Hepatocyte (in vitro differentiated cells): ENCODE measurements at places on chromosomes 7 and 10. TPM values are rescaled to one million over a fixed set of nuclear protein-coding genes. Genes with fewer than 3 reads are reported as not detected.

ADRA2A gene
- total RNA-seq = 1.6 and 1.9 TPM in 2 replicates

CLDN4 gene
- total RNA-seq = 532 and 570 TPM in 2 replicates

TDRD1 gene
- total RNA-seq = not detected in 2 replicates

TAS2R40 gene
- not detected in 2 replicates for total RNA-seq

ADARB2 gene
- 0.13 and 1.4 TPM in 2 replicates for total RNA-seq

STOX1 gene
- total RNA-seq = 5.5 and 6.4 TPM in 2 replicates

DPYSL4 gene
- total RNA-seq = 2.8 and 4.1 TPM in 2 replicates

ANXA8 gene
- 60.4 and 87.6 TPM in 2 replicates for total RNA-seq

GRCh38 chr10:94403380-94404213 lies 1.3 kb downstream of the TBC1D12 start:
- H3K27ac ChIP-seq = peak overlapping the region; percentile 91
- peaks cover 5% of the 10 kb centered on the region for H3K4me1 ChIP-seq
- H3K36me3 ChIP-seq = no peaks in the 10 kb centered on the region
- no peaks in the 10 kb centered on the region for H3K27me3 ChIP-seq
- H3K4me3 ChIP-seq = peak overlapping the region; percentile 79

GRCh38 chr7:101422356-101423195 lies 59.9 kb downstream of the COL26A1 start:
- DNase-seq = no peak
- no peak overlapping the region for H3K27ac ChIP-seq
- no peaks in the 10 kb centered on the region for H3K4me1 ChIP-seq
- H3K36me3 ChIP-seq = no peaks in the 10 kb centered on the region
- no peaks in the 10 kb centered on the region for H3K27me3 ChIP-seq

GRCh38 chr10:33861016-33861704 lies 526.7 kb upstream of the NRP1 start:
- DNase-seq = no peak
- H3K36me3 ChIP-seq = no peaks in the 10 kb centered on the region
- no peak overlapping the region for H3K4me3 ChIP-seq
- no peak overlapping the region for H3K27ac ChIP-seq
- no peaks in the 10 kb centered on the region for H3K27me3 ChIP-seq

DNA sequence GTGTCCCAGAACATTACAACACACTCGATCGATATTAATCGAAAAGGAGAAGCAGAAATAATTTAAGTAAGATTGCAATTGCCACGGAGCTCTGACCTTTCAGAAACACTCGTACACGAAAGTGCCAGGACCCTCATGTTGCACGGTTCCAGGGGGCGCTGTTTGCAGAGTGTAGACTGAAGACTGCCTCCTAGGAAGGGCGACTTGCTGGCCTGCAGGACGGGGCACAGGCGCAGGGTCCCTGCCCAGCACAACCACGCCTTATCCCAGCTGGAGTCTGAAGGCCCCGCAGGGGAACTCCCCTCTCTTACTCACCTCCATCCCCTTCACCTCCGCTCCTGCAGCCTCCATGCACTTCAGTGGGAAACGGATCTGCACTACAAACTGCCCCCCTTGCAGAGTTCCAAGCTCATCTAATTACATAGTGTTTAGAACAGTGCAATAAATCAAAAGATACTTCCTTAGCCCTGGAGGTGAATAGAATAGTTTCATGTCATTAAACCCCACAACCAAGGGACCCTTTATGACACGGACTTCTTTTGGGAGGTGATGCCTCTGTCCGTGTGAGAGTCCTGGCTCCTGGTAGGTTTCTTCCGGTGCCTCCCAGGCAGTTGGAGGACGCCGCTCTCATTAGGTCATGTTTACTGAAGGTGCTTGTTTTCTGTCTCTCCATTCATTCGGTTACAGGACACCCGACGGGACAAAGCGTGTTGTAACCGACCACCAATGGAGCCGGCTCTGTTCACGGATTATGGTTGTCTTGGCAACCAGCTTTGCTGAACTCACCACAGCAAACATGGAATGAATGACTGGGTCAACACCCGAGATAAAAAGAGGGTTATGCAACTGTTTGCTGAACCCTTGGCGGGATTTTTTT lies 262.2 kb downstream of the BAMBI start:
- H3K27me3 ChIP-seq = no peaks in the 10 kb centered on the region
- peaks cover 24% of the 10 kb centered on the region for H3K4me1 ChIP-seq
- H3K36me3 ChIP-seq = no peaks in the 10 kb centered on the region
- H3K4me3 ChIP-seq = no peak overlapping the region
- DNase-seq = peak; percentile 93

DNA sequence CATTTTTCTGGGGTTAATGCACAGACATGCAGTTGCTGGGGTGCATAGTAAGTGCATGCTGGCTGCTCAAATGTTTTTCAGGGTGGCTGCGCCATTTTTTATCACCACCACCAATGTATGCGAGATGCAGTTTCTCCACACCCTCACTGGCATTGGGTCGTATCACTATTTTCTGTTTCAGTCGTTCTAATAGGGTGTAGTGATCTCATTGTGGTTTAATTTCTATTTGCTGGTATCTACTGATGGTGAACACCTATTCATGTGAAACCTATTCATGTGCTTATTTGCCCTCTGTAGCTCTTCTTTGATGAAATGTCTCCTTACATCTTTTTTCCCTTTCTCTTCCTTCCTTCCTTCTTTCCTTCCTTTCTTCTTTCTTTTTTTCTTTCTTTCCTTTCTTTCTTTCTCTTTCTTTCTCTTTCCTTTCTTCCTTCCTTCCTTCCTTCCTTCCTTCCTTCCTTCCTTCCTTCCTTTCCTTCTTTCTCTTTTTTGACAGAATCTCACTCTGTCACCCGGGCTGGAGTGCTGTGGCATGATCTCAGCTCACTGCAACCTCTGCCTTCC lies 84.3 kb downstream of the ELFN1 start:
- H3K4me1 ChIP-seq = no peaks in the 10 kb centered on the region
- no peak for DNase-seq
- H3K27ac ChIP-seq = no peak overlapping the region
- no peak overlapping the region for H3K4me3 ChIP-seq
- H3K27me3 ChIP-seq = peaks cover 5% of the 10 kb centered on the region

GRCh38 chr10:57818522-57818921 lies 449.2 kb downstream of the IPMK start:
- no peaks in the 10 kb centered on the region for H3K27me3 ChIP-seq
- DNase-seq = no peak
- H3K36me3 ChIP-seq = no peaks in the 10 kb centered on the region
- peaks cover 14% of the 10 kb centered on the region for H3K4me1 ChIP-seq
- H3K27ac ChIP-seq = no peak overlapping the region

- no peak overlapping the region for H3K4me3 ChIP-seq
- H3K4me1 ChIP-seq = no peaks in the 10 kb centered on the region
- H3K36me3 ChIP-seq = no peaks in the 10 kb centered on the region
- no peaks in the 10 kb centered on the region for H3K27me3 ChIP-seq
- no peak overlapping the region for H3K27ac ChIP-seq
Measured at GRCh38 chr7:30874656-30875302, 36.9 kb upstream of the AQP1 start.

DNA sequence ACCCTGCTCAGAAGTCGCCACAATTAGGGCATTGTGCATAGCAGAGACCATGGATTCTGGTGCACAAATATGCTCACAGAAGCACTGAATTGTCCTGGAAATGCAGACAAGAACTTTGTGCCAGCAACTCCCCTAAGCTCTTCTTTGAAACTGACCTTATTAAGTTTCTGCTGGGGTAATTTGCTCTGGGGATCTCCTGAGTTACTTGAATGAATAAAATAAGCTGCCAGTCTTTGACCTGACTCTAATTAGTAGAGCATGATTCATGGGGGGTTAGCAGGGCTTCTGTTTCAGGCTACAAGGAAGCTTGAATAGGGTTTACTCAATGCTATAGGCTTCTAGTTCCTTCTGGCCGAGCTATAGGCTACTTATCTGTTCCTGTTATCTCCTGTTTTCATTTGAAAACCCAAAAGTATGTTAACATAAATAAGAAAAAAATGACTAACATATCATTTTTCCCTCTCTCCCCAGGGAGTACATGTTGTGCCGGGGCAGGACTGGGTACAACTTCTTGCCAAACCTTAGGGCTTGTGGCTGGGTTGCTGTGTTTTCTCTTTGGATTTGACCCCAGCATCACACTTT lies 169.0 kb upstream of the TMEM229A start:
- H3K4me1 ChIP-seq = no peaks in the 10 kb centered on the region
- H3K27me3 ChIP-seq = no peaks in the 10 kb centered on the region
- no peak overlapping the region for H3K27ac ChIP-seq
- H3K4me3 ChIP-seq = no peak overlapping the region
- H3K36me3 ChIP-seq = no peaks in the 10 kb centered on the region

GRCh38 chr7:24108906-24109376 lies 175.0 kb upstream of the NPY start:
- no peaks in the 10 kb centered on the region for H3K36me3 ChIP-seq
- H3K27me3 ChIP-seq = no peaks in the 10 kb centered on the region
- no peak overlapping the region for H3K4me3 ChIP-seq

GRCh38 chr10:60896033-60896432 lies 48.0 kb downstream of the RHOBTB1 start:
- peaks cover 24% of the 10 kb centered on the region for H3K4me1 ChIP-seq
- H3K4me3 ChIP-seq = no peak overlapping the region
- H3K27me3 ChIP-seq = no peaks in the 10 kb centered on the region

DNA sequence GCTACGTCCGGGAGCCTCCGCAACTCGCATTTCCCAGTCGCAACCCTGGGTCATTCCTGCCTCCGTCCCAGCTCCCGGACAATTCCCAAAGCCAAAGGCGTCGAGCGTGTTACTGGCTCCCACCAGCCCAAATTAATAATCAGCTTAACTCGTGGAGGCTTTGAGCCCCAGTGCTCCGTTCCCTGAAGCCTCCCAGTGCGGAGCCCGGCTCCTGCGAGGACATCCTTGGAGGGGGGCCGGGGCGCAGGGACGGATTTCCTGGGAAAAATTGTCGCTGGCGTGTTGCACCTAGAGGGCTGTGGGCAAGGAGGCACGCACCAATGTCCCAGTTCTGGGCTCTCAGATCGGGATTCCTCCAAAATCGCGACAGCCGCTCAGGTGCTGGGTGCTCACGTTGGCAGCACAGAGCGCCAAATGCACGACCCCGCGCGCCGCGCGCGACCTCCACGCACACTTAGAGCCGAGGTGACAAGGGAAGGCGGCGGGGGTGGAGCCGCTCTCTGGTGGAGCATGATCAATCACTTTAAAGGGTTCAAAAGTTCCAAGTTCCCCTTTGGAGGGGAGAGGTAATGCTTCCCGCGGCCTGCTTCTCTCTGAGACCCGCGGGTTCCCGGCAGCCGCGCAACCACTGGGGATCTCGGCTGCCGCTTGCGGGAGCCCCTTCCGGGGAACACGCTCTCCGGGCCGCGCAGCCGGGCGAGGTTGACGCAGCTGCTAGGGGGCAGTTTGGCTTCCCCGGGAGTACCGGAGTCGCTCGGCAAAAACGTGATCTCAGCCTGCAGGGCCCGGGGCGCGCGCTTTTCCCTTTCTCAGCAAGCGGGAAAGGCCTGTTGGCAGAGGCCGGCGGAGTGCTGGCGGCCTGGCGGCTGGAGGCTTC lies 25.5 kb downstream of the SKIDA1 start:
- no peaks in the 10 kb centered on the region for H3K36me3 ChIP-seq
- peak overlapping the region; percentile 6 for H3K27ac ChIP-seq
- peaks cover 16% of the 10 kb centered on the region for H3K4me1 ChIP-seq
- peaks cover 36% of the 10 kb centered on the region for H3K27me3 ChIP-seq

- H3K36me3 ChIP-seq = no peaks in the 10 kb centered on the region
- H3K4me3 ChIP-seq = no peak overlapping the region
- DNase-seq = peak; percentile 22
- peak overlapping the region; percentile 23 for H3K27ac ChIP-seq
Measured at GRCh38 chr10:29731760-29732159, 97.0 kb upstream of the SVIL start.

GRCh38 chr7:24923172-24923865 lies 56.7 kb downstream of the OSBPL3 start:
- no peaks in the 10 kb centered on the region for H3K4me1 ChIP-seq
- H3K36me3 ChIP-seq = no peaks in the 10 kb centered on the region
- no peaks in the 10 kb centered on the region for H3K27me3 ChIP-seq

GRCh38 chr10:35353805-35354204 lies 17.5 kb downstream of the CCNY start:
- H3K4me1 ChIP-seq = peaks cover 40% of the 10 kb centered on the region
- no peak overlapping the region for H3K4me3 ChIP-seq
- no peak for DNase-seq
- H3K36me3 ChIP-seq = no peaks in the 10 kb centered on the region

DNA sequence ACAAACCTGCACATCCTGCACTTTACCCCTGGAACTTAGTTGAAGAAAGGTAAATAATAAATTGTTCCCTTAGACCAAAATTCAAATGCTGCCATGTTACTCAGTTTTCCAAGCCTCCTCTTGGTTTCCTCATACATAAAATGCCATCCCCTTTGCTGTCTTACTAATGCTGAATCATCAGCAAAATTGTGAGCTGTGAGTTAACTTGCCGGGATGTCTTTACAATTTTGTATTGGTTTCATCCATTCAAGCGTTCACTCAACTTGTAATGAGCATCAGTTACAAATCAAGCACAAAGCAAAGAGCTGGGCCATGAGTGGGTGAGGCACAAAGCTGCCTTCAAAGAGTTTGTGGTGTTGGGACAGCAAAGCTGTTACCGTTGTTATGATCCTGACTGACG lies 395.8 kb upstream of the ZMIZ1 start:
- H3K4me1 ChIP-seq = no peaks in the 10 kb centered on the region
- no peak overlapping the region for H3K4me3 ChIP-seq
- no peaks in the 10 kb centered on the region for H3K36me3 ChIP-seq
- no peaks in the 10 kb centered on the region for H3K27me3 ChIP-seq

DNA sequence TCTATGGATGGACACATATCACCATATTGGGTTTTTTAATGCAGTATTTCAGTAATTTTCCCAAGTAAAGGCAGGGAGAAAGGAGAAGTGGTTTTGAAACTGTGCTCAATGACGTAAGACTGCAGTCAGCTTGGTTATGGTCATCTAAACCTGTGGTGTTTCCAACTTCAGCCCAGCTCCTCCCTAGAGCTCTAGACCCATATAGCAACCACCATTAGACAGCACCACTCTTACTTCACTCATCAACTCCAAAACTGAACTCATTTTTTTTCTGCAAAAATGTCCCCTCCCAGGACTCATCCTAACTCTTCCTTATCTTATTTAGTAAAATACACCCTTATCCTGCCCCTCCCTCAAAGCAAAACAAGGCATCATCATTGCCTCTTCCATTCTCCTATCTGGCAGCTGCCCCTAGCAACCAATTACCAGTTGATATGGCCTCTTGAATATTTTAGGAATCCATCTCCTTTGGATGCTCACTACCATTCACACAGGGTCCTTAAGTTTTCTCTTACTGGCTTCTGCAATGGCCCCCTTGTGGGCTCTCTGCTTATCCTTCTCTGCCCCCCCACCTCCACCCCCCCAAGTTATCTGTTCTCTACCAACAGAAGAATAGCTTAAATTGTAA lies 1.5 kb upstream of the RALA start:
- peaks cover 20% of the 10 kb centered on the region for H3K4me1 ChIP-seq
- no peaks in the 10 kb centered on the region for H3K27me3 ChIP-seq
- H3K27ac ChIP-seq = no peak overlapping the region
- DNase-seq = no peak

GRCh38 chr10:121926671-121927317 lies 1.0 kb downstream of the ATE1 start:
- no peaks in the 10 kb centered on the region for H3K36me3 ChIP-seq
- no peaks in the 10 kb centered on the region for H3K27me3 ChIP-seq
- H3K4me3 ChIP-seq = peak overlapping the region; percentile 76
- peak overlapping the region; percentile 100 for H3K27ac ChIP-seq
- peaks cover 34% of the 10 kb centered on the region for H3K4me1 ChIP-seq

GRCh38 chr10:101231092-101231491 lies 1.8 kb upstream of the LBX1 start:
- no peaks in the 10 kb centered on the region for H3K36me3 ChIP-seq
- peaks cover 21% of the 10 kb centered on the region for H3K4me1 ChIP-seq
- DNase-seq = no peak
- no peak overlapping the region for H3K27ac ChIP-seq
